Mucosa of gallbladder (tissue), 1 donor: ENCODE measurements at places on chromosomes 2 and 18.

DNA sequence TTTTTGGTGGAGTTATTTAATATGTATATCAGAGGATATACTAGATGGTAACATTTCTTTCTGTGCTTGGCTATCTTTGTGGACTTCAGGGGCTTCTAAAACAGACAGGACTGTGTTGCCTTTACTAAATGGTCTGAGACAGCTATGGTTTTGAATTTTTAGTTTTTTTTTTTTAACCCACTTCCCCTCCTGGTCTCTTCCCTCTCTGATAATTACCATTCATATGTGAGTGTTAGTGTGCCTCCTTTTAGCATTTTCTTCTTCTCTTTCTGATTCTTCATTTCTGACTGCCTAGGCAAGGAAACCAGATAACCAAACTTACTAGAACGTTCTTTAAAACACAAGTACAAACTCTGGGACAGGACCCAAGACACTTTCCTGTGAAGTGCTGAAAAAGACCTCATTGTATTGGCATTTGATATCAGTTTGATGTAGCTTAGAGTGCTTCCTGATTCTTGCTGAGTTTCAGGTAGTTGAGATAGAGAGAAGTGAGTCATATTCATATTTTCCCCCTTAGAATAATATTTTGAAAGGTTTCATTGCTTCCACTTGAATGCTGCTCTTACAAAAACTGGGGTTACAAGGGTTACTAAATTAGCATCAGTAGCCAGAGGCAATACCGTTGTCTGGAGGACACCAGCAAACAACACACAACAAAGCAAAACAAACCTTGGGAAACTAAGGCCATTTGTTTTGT, 52.7 kb downstream of the SMAD4 start:
- no peak for DNase-seq

DNA sequence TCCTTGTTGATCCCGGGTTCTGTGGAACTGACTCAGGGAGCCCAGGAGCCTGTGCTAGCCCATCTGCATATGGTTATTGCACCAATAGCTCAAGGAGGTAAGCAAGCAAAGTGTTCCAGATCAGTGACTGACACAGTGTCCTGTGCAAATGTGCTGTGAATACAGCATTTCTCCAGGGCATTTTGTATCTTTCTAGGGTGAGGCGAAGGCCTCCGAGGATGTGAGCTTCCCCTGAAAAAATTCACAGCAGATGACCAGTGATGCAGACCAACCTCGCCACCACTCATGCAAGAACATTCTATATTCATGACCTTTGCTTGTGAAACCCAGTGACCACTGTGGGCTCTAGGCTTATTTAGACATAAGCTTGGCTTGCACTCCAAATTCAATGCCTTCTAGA, 15.2 kb upstream of the NT5DC4 start:
- DNase-seq = no peak

DNA sequence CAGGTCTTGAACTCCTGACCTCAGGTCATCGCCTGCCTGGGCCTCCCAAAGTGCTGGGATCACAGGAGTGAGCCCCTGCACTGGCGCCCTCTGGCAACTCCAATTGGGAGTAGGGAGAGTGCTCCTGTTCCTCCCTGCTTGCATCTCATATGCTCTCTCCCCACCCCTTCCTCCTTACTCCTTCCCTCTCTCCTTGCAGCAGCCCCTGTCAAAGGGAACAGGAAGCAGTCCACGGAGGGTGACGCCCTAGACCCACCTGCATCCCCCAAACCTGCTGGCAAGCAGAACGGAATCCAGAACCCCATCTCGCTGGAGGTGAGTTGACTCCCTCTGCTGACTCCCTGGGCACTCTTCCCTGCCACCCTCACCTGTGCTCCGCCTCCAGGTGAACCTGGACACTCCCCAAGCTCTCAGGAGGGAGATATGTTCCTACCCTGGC, 10.7 kb downstream of the ARID5A start:
- no peak for DNase-seq

DNA sequence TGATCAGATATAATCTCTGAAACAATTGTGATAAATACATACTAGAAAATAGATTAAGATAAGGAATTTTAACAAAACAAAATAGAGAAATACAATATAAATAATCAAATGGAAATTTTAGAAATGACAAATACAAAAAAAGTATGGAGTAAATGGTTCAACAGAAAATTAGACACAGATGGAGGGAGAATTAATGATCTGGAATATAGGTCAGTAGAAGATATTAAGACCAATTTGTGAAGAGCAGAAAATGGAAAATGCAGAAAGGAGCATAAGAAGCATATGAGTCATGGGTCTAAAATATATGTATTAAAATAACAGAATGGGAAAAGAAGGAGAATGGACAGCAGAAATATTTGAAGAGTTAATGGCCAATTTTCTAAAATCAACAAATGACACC, 44.4 kb downstream of the FHOD3 start:
- DNase-seq = no peak

- DNase-seq = no peak
Measured at GRCh38 chr2:26668856-26669750, 23.4 kb upstream of the KCNK3 start.

- no peak for DNase-seq
Measured at GRCh38 chr18:159037-159652, 788 bp downstream of the USP14 start.

- no peak for DNase-seq
Measured at GRCh38 chr18:24831081-24831480, 370.6 kb downstream of the HRH4 start.

- DNase-seq = no peak
Measured at GRCh38 chr2:11513319-11513718, 20.5 kb upstream of the GREB1 start.

GRCh38 chr2:165778653-165779451, 15.2 kb downstream of the GALNT3 start:
- no peak for DNase-seq

DNA sequence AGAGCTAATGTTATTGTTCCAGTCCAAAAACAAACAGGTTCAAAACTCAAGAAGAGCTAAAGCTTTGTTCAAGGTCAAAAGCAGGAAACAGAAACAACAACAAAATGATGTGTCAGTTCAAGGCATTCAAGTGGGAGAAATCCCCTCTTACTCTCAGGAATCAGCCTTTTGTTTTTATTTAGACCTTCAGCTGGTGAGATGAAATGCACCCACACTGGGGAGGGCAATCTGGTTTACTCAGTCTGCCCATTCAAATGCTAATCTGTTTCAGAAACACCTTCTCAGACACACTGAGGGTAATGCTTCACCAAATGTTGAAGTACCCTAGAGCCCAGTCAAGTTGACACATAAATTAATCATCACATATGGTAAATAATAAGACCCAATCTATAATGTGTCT, 150.6 kb downstream of the TMX3 start:
- DNase-seq = no peak

DNA sequence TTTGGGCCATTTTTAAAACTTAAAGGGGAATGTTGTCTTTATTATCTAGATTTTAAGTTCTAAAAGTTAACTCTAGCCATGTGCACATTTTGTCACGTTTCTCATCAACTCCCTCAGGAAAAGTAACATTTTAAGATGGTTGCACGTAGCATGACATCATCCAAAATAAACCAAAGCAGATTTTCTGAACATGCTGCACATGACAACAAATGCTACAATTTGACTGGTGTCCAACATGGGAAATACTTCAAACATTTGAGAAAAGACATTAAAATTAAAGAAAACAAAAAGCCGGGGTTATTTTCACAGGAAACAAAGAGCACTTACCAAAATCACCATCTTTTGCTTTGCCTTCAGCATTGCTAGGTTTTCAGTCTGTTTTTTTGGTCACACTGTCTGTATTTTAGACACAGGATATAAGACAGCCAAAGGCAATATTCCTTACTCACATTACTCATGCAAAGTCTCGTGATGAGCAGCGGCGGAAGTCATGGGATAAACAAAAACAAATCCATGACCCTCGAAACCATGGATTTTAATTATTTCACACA, 51.3 kb upstream of the RND3 start:
- no peak for DNase-seq

- DNase-seq = no peak
Measured at GRCh38 chr2:237716011-237716410, 82.6 kb upstream of the RBM44 start.

DNA sequence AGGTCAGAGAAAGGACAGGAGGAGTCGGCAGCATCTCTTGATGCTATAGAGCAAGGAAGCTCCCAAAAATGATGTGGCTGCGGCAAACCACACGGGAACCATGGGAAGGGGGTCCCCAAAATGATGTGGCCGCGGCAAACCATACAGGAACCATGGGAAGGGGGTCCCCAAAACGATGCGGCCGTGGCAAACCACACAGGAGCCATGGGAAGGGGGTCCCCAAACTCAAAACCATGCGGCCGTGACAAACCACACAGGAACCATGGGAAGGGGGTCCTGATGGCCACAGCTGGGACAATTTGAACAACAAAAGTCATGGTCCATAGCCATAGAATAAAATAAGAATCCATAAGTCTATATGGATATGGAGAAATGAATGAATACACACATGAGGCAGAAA, 58.4 kb upstream of the GLI2 start:
- no peak for DNase-seq
